MCF 10A (cell line): ENCODE measurements at places on chromosomes 3 and 15. TPM values are rescaled to one million over a fixed set of nuclear protein-coding genes. Genes with fewer than 3 reads are reported as not detected.

The TOMM70 gene
- total RNA-seq = 55.1 and 58.2 TPM in 2 replicates

The AADACL2 gene
- total RNA-seq = not detected in 2 replicates

The ANKRD34C gene
- not detected in 2 replicates for total RNA-seq

The GOLGA8T gene
- 0.59 and 0.61 TPM in 2 replicates for total RNA-seq

The CACNA2D3 gene
- 1.5 and 2.3 TPM in 2 replicates for total RNA-seq

The TMEM45A gene
- total RNA-seq = 4.1 and 8.0 TPM in 2 replicates

The BTD gene
- 5.9 and 7.2 TPM in 2 replicates for total RNA-seq

The MFGE8 gene
- 207 and 254 TPM in 2 replicates for total RNA-seq

The MYZAP gene
- 0.96 and 1.3 TPM in 2 replicates for total RNA-seq

The EPHA6 gene
- total RNA-seq = 0.33 and 0.66 TPM in 2 replicates

The ALDH1A3 gene
- total RNA-seq = 3.4 and 4.3 TPM in 2 replicates

The ECE2 gene
- total RNA-seq = not detected in 2 replicates

The LRRC3B gene
- not detected in 2 replicates for total RNA-seq

The LSMEM2 gene
- 0.20 TPM in 1 of 2 replicates, not detected in the other for total RNA-seq

The LDHAL6B gene
- total RNA-seq = not detected in 2 replicates

The CHRD gene
- not detected in 2 replicates for total RNA-seq

The FAM3D gene
- total RNA-seq = not detected in 2 replicates

The LRRC31 gene
- total RNA-seq = not detected in 2 replicates

The CHRNA7 gene
- 0.20 and 0.23 TPM in 2 replicates for total RNA-seq
